ENCODE measurements at places on chromosomes 1 and 21.

DNA sequence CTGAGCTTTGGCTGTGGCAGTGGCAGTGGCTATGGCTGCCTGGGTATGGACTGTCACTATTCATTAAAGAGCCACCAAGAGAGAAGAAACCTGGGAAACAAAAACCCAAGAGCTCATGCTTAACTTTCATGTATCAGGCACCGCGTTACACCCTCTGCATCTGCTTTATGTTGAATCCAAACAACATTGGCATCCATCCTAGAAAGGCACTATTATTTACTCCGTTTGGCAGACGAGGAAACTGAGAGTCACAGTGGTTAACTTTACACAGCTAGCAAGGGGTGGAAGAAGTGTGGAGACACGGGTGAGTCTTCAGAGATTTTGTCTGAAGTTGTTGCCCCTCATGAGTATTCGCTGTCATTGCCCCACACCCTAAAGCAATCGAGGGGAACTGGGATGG, 63.8 kb downstream of the PLXNA2 start:
- no peak for DNase-seq

- peak; percentile 73 for DNase-seq
These were observed 31.3 kb downstream of the NSL1 start for GRCh38 chr1:212760126-212760823.

DNA sequence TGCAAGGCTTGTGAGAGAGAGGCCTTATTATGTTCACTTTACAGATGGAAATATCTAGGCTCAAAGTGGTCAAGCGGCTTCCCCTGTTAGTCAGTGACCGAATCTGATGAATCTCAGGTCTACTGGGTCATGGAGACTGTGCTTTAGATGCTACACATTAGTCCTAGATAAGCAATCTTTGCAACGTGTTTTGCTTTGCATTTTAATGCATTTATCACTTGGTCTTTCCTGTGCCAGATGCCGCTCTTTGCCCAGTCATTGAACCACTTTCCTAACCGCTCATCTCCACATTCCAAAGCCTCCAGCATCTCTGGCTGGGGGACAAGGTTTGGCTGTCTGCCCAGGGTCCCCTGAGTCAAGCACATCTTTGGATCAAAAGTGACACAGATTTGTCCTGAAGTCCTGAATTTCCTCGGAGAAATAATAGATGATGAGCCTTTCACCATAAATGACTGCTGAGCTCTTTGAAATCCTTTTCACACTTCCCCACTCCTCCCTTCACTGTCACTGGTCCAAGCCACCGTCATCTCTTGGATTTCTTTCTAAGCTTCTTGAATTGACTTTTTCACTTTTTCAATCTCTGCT, 96.0 kb upstream of the USP24 start:
- DNase-seq, result no peak

GRCh38 chr1:185155600-185156287, 1.0 kb downstream of the TRMT1L start:
- no peak for DNase-seq

DNA sequence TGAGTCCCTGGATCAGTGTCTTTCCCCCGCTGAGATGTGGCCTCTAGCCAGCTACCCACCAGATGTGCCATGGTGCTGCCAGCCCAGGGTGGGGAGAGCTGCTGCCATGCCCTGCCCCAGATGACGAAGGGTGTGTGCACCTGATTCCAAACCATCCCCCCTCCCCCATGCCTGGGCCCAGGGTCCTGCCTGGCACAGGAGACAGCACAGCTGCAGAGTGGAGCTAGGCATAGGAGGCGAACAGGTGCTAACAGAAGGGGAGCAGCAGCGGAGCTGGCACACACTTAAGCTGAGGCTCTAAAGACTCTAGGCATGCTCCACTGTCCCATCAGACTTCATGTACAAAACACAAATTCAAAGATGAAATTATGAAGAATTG, 9.0 kb upstream of the LDLRAP1 start:
- no peak for DNase-seq

GRCh38 chr21:34730194-34730593, 61.4 kb downstream of the CLIC6 start:
- DNase-seq, result no peak

DNA sequence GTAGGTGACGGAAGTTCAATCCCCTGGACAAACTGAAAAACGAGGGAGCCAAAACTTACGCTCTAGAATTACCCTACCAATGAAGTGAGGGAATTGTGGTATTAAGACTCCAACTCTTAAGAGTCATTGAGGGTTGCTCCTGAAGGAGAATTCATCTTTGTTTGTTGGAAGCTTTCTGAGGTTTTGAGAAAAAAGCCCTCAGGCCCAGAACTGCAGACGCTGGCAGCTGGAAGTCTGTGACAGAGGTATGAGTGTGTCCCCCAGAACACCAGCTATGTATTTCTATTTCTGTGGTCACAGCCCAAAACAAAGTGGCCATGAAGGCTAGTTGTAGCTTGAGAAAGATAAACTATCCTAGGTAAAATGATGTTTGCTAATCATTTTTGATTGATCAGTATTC, 438.8 kb upstream of the B3GALT2 start:
- DNase-seq, result no peak

GRCh38 chr1:215636258-215636965, 69.3 kb downstream of the KCTD3 start:
- peak; percentile 21 for DNase-seq

- DNase-seq, result no peak
These were observed 10.2 kb upstream of the UBL4B start for GRCh38 chr1:110102081-110102480.

- DNase-seq, result no peak
These were observed 173.4 kb upstream of the RGS18 start for GRCh38 chr1:191984856-191985255.

DNA sequence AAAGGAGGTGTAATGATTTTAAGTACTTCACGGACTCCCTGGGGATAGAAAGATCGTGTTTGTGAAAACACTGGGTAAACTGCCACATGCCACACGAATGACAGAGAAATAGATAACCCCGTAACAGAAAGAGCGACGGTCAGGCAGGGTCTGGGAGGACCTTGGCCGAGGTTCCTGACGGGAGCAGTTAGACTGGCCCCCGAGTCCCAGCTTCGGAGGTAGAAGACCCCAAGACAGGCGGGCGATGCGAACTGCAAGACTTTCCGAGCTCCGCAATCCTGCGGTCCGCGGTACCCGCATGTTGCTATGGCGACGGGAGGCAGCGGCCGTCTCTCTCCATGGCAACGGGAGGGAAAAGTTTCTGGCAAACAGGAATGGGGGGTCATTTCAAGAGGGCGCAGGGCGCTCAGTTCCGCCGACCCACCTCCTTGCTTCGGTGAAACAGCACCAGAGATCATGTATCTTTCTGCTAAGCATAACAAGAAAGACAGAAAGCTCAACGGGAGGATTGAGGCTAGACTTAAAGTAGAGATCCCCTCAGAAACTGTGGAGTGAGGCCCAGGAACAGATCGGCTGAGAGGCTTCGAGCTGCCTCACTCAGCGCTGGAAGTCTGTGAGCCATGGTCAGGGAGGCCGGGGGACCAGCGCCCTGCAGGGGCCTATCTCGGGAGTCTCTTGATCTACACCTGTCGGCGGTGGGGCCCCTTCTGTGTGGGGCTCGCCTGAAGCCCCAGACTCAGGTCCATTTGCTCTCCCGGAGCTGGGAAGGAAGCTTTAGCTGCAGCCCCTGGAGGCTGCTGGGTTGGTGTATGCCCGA, 685 bp upstream of the SYT6 start:
- DNase-seq, result peak; percentile 87

- DNase-seq, result no peak
These were observed 17.3 kb upstream of the TNFSF4 start for GRCh38 chr1:173224280-173224892.

DNA sequence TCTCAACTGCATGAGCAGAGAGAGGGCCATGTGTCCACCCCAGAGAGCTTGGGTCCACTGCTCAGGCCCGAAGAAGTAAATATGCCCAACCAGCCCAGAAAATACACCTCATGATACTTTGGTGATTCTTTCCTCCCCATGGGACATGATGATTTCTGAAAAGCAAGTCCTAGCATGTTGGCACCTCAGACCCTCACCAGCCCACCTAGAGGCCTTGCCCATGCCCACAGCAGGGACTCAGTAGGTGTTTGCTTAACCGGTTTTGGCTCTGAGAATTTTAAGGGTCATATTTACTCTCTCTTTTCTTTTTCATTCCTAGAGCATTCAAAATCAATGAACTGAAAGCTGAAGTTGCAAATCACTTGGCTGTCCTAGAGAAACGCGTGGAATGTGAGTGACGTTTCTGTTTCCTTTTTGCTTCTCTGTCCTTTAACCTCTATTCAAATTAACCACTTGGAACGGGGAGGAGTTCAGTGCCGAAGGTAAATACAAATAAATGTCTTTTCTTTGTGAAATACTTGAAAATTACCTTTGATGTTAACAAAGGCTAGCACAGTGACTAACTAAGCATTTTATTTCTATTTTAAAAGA, 79.7 kb downstream of the PDE9A start:
- no peak for DNase-seq

GRCh38 chr1:16398371-16398953, 31.4 kb downstream of the SZRD1 start:
- DNase-seq, result no peak

DNA sequence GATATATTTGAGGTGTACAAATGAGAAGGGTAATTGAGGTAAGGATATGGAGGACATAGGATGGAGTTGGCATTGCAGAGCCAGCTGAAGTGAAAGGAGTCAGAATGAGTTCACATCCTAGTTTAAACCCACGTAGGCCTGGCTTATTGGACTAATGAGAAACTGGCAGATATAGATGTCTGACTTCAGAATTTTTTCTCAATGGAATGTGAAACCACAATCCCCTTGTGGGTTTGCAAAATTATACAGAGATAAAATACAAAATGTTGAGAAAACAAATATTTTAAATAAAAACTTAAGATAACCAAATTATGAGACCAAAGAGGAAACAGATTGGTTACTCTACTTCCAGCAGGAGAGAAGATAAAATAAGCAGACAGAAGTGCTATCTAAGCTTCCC, 277.4 kb upstream of the LRRC7 start:
- DNase-seq, result no peak

- peak; percentile 48 for DNase-seq
These were observed 37.9 kb upstream of the MGST3 start for GRCh38 chr1:165592945-165593823.

DNA sequence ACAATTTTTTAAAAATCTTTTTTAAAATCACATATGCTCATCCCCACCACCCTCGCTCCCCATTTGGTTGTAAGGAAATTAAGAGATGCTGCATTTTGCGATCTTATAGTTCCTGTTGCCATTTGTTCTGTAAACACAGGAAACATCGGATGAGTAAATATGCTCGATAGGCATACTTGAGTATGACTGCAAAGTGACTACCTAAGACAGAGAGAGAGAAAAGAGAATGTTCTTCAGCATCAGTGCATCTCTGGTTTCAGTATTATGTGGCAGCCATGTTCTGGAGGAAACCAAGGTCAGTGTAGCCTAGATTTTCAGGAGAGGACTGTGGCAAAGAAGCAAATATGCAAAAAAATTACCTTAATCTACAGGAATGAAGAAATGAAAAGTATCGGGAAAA, 265.5 kb upstream of the FMN2 start:
- DNase-seq, result no peak

- DNase-seq, result no peak
These were observed 37.3 kb upstream of the ZSWIM5 start for GRCh38 chr1:45243476-45244343.

- DNase-seq, result peak; percentile 71
These were observed 9.3 kb downstream of the ATP1A2 start for GRCh38 chr1:160124705-160125478.

GRCh38 chr21:34790834-34791233, 122.0 kb downstream of the CLIC6 start:
- DNase-seq, result no peak

DNA sequence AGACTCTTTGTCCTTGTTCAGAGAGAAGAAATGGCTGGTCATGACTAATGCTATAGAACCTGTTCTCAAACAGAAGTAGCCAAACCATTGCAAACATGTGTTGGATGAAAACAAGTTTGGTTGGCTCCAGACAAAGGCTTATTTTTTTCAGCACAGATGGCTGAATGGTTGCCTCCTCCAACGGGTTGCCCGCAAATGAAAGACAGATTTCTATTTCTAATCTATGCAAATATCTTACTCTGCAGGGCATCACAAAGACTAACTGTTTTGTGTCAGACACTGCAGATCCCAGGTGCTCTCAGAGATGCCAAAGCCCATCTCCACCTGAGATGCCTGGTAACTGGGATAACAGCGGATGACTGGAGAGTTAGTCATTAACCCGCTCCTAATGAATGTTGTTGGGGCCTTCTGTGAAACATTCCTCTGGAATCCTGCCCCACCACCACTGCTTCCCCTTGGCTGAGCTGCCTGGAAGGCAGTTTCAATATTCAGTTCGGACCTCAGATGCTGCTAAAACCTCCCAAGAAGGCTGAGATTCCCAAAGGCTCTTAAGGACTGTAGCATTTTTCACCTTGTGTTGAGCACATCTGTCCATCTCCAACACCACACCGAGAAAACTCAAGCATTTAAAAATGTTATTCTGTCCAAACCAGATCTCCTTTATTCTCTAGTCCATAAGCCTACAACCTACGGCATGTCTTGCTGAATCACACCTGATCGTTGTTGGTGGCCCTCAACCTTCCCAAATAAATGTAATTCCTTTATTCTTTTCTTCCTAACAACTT, 104.4 kb downstream of the PTPN14 start:
- peak; percentile 77 for DNase-seq

GRCh38 chr1:156200044-156200443, 6.1 kb downstream of the SLC25A44 start:
- no peak for DNase-seq

- peak; percentile 76 for DNase-seq
These were observed 25.6 kb downstream of the ALPL start for GRCh38 chr1:21534674-21535378.

DNA sequence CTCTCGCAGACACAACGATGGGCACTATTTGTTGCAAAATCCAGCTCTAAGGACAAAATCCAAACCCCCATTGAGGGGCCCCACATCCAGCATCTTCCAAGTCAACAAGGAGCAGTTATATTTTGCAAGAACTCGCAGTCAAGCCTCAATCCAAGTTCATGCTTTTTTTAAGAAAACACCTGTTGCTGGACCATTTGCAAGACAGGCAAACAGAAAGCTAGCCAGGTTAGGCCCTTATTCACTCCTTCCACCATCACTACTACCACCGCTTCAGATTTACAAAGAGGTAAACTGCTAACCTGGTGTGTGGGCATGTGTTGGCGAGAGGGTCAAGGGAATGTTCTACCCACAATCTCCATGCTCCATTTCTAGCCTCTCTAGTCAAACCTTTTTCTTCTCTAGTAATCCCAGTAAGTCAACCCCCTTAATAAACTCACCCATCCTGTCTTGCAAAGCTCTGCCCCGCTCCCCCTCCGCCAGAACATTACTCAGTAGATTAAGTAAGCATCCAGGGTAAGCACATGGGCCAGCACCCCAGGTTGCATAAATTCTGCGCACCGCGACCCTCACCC, 703 bp downstream of the ERI3 start:
- DNase-seq, result no peak

DNA sequence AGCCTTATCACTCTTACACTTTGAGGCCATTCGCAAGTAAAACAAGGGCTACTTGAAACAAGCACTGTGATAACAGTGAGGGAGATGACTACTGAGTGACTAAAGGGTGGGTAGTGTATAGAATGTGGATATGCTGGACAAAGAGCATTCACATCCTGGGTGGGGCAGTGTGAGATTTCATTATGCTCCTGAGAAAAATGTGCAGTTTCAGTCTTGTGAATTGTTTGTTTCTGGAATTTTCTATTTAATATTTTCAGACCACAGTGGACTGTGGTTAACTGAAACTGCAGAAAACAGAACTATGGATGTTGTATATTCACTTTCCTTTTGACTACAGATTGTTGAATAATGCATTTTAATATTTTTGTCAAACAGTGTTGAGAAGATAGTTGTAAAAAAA, 25.1 kb upstream of the B3GALT2 start:
- no peak for DNase-seq

- peak; percentile 20 for DNase-seq
These were observed 6.4 kb upstream of the S100A8 start for GRCh38 chr1:153397051-153397923.

- DNase-seq, result no peak
These were observed 23.7 kb downstream of the SNX27 start for GRCh38 chr1:151635479-151636072.

Data from H7 (cell line).